Adipocyte (in vitro differentiated cells): ENCODE measurements at places on chromosomes 16 and 17.
A peak's percentile ranks its signal among the peaks of the same experiment; 100 is the strongest.

DNA sequence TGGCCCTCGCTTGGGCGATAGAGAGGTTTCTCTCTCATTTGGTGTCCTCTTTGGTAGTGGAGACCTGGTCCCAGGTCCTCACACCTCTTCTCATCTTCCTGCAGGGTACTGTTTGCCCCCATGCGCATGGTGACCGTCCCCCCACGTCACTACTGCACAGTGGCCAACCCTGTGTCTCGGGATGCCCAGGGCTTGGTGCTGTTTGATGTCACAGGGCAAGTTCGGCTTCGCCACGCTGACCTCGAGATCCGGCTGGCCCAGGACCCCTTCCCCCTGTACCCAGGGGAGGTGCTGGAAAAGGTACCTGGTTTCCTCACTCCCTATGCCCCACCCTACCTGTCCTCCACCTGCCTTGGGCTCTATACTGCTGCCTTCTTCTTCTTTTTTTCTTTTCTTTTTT lies 10.5 kb downstream of the MVP start:
- no peak for DNase-seq

DNA sequence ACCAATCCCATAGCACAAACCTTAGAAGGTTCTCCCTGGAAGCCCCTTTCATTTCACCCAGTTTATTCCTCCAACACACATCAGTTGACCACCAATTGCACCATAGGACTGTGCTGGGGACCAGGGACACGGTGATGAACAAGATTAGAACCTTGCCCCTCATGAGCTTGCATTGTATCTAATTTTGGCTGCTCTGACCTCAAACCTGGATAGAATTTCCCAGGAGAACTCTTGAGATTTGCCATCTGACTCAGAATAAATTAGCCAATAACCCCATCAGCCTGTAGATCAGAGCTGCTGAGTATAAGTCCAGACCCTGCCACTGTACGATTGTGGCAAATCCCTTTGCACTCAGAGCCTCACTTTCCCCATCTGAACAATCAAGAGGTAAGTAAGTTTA lies 52.1 kb downstream of the CDH11 start:
- no peak for DNase-seq

GRCh38 chr17:32527146-32527545 lies 40.4 kb downstream of the CDK5R1 start:
- DNase-seq = no peak

- peak; percentile 29 for DNase-seq
These were observed 53.5 kb downstream of the SMURF2 start for GRCh38 chr17:64608571-64608981.

DNA sequence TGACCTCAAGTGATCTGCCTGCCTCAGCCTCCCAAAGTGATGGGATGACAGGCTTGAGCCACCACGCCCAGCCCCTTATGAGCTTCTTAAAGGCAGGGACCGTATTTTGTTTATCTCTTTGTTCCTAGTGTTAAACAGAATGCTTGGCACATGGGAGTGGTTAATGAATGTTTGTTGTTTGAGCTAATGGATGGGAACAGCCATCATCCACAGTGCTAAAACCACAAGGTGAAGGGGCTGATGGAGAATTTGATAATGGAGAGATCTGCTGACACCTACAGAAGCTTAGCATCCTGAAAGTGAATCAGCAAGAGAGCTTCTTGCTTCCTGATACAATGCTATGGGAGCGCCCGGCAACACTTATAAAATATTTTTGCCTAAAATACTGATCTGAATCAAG lies 8.6 kb upstream of the CDH1 start:
- DNase-seq = no peak

DNA sequence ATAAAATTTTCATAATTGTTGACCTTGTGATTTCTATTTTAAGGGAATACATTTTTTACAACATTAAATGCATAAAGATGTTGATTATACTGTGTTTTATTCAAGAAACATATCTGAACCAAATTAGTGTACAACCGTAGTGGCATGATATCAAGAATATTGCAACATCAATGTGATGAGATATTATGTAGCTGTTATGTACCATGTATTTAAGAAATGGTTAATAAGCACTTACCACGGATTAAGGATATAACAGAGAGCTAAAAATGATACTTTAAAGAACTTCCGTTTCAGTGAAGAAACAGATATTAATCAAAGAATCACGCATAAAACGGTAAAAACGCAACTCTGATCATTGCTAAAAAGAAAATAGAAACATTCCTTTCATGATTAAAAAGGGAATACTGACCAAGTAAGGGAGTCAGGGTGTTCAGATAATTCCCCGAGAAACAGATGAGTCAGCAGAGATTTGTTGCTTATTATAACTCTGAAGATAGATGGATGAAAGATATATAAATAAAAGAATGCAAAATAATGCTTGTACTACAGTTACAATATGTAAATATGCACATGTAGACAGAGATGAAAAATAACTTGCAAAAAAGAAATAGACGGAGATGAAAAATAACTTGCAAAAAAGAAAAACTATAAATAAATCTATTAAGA lies 281.9 kb upstream of the MAF start:
- DNase-seq = no peak

DNA sequence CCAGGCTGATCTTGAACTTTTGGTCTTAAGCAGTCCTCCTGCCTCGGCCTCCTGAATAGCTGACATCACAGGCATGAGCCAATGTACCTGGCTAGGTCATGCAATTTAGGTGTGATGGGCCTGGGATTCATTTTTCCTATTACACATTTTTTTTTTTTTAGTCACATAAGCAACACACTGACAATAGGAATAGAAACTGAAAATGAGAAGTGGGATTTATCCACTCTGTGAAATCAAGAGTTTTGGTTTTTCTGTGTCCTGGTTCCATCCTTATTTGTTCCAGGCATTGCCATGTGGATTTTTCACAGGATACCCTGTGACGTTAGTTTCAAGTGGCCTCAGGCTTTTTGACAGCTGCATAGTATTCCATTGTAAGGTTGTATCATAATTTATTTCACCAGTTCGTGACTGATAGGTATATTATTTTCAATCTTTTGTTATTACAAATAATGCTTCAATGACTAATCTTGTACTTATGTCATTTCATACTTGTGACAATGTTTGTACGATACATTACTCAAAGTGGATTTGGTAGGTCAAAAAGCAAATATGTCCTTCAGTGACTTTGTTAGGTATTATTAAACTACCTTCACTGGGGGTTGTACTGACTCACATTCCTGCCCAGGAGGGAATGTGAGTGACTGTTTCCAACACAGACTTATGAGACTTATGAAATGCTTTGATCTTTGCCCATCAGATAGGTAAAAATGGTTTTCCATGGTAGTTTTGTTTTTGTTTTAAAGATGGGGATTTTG lies 10.6 kb downstream of the ADCY7 start:
- no peak for DNase-seq

DNA sequence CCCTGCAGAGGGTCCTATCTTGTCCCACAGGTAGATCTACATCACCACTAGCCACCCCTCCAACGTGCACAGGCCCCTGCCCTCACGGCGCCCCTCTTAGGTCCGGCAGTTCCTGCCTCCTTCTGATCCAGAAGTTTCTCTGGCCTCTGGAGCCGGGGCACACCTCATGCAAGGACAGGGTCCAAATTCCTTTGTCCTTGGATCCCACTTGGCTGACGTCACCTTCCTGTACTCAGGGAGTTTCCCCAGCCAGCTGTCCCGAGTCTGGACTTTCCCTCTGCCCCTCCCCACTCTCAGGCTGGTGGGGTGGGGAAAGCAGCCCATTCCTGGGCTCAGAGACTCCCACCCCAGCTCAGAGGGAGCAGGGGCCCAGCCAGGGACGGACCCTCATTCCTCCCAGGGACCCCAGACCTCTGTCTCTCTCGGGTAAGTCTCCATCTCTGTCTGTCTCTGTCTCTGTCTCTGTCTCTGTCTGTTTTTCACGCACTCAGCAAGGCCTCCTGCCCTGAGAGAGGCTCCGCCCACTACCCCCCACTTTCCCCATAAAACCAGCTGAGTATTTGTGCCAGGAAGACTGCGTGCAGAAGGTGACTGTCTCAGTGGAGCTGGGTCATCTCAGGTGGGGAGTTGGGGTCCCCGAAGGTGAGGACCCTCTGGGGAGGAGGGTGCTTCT lies at the start of gene IL32:
Gene IL32, plus strand, starts transcription at position 572 of the 673 bp plus-strand sequence. CDS start 172 bp downstream, outside the sequence.
- DNase-seq = peak; percentile 82

GRCh38 chr17:64097196-64097936 lies 32.6 kb downstream of the ERN1 start:
- DNase-seq = peak; percentile 55
